ENCODE measurements at places on chromosomes 1 and 21.

DNA sequence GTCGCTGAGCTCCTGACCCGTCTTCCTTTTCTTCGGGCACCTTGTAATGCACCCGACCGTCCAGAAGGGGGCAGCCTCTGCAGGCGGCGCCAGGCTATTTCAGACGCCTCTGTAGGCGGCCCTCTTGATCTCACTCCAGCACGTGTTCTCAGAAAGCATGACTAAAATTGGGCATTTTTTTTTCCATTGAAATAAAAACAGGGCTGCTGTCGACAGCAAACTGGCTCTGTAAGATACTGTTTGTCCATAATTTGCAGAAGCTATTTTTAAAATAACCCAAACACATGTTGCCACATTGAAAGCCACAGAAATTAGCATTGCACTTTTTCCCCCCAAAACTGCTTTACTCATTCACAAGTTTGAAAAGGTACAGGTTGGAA, 78.0 kb downstream of the STUM start:
- DNase-seq, result peak; percentile 37

DNA sequence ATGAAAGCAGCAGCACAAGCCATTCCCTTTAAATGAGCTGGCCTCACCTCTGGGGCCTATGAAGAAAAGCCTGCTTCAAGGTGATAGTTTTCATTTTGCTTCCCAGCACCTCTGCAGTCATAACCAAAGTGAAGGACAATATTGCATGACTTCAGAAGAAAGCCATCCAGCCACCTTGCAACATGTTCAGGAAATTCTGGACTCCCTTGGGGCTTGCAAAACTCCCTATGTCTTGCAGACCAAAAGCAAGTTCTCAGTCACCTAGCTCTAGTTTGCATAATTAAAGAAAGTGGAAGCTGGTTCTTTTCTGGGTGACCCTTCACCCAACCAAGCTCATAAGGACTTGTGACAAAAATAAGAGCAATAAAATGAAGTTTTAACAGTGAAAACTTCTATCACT, 87.6 kb downstream of the GFI1 start:
- DNase-seq, result no peak

DNA sequence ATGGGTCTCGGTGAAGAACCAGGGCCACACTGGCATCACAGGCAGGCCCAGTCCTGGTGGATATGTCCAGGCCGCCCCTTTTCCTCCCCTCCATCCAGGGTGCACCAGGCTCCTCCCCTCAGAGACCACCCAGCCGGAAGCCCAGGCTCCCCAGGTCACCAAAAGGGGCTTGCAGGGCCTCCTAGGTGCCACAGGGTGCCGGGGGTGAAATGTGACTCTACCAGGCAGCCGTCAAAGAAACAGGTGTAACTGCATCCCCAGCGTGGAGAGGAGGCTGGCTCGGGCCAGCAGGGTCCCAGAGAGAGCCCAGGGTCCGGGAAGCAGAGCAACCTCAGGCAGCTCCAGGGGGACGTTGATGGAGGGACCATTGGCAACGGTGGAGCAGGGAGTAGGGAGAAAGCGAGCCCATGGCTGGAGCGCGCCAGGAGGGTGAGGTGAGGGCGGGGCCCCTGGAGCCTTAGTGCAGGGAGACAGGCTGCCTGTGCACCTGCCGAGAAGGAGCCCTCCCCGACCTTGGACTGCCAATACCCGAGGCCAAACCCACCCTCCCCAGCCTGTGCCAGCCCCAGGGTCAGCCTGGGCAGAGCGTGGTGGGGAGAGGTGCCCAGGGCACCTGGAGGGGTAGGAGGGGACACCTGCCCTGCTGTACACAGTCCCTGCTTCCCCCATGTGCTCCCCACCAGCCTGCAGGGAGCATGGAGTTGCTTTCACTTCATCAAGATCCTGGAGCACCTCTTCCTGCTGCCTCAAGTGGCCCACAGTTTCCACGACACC, 48.3 kb upstream of the POFUT2 start:
- no peak for DNase-seq

GRCh38 chr1:65404941-65405340, 15.5 kb upstream of the LEPR start:
- DNase-seq, result no peak

DNA sequence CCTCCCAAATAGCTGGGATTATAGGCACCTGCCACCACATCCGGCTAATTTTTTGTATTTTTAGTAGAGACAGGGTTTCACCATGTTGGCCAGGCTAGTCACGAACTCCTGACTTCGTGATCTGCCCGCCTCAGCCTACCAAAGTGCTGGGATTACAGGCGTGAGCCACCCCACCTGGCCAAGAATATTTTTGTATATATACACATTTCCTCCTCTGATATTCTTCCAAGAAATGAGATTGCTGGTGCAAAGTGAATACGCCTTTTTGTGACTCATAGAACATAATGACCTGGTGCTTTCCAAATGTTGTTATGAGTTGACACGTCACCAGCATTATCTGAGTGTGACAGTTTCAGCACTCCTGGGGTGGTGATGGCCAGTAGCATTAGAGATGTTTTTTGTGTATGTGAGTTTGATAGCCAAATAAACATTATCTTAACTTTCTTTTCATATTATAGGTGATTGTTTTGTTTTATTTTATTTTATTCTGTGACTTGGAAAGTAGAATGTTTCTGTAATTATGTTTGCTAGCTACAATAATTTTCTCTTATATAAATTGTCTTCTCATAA, 54.9 kb downstream of the KCNK1 start:
- no peak for DNase-seq

DNA sequence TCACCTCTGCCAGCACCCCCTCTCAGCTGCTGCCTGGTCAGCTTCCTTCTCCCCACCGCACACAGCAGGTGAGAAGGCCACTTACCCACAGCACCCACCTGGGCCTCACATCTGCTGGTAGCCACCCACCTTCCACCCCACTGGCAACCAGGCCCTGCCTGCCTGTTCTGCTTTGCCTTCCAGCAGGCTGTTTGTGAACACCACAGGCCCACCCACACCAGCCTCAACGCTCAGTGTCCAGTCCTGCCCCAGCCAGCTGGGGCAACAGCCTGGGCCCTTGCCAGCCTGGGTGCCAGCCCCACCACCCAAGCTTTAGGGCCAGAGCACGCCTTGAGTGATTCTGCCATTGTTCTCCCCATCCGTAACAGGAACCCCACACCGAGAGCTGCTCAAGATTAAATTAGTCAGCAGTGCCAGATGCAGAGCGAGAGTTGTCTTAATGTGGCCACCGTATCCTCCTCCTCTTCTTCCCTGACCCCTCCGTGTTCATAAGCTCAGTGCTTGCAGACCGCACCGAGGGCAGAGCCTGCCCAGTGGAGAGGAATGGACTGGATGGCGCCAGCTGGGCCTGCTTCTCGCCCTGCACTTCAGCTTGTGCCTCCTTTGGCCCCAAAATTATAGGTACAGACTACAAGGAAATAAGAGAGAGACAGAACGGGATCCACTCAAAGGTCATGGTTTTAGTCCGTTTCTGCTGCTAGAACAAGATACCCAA, 120.3 kb upstream of the COL6A1 start:
- DNase-seq, result no peak

DNA sequence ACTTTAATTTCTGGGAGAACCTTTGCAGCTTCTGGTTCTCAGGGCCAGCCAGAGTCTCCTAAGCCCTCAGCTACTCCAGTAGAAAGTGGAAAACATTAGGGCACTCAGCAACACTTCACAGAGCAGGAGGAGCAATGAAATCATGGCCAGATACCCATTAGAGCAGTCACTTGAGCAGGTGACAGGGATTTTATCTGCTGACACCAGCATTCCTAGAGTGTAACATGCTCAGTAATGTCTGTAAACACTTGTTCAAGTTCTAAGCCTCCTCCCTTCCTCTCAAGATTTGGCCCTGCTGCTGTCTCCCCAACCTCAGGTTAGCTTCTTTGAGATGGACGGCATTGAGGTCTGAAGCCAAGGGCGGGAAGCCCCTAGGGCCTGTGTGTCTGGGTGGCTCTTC, 218.0 kb downstream of the GRIK3 start:
- no peak for DNase-seq

GRCh38 chr1:110700767-110701166, 26.0 kb upstream of the KCNA3 start:
- no peak for DNase-seq

GRCh38 chr1:43438006-43438405, 15.7 kb downstream of the HYI start:
- no peak for DNase-seq

DNA sequence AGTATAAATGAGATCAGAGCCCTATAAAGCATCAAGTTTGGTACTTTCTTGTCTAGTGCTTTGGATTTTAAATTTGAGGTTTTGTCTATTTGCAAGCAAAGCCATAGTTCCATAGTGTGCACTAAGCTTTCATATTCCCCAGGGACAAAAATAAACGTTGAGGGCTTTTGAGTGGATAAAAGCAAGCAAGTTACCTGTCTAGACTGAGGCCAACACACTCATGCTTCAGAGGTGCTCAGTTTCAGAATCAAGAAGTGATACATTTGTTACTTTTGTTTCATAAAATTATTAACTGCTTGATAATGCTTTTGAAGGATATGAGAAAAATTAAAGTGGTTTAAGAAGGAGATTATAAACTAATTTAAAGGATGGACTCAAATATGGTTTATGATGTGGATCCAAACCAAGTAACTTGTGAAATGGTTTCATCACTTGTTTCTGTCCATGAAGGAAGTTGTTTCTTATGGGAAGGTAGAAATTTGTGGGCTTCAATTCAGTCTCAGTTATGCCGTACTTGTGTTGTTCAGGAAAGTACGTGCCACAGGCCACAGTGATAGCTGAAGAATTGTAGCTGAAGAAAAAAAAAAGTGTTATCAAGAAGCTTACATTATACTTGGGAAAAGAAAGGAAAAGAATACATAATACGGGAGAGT, 71.2 kb downstream of the CHRM3 start:
- no peak for DNase-seq

GRCh38 chr1:157106813-157107189, 7.2 kb upstream of the ETV3L start:
- DNase-seq, result no peak

DNA sequence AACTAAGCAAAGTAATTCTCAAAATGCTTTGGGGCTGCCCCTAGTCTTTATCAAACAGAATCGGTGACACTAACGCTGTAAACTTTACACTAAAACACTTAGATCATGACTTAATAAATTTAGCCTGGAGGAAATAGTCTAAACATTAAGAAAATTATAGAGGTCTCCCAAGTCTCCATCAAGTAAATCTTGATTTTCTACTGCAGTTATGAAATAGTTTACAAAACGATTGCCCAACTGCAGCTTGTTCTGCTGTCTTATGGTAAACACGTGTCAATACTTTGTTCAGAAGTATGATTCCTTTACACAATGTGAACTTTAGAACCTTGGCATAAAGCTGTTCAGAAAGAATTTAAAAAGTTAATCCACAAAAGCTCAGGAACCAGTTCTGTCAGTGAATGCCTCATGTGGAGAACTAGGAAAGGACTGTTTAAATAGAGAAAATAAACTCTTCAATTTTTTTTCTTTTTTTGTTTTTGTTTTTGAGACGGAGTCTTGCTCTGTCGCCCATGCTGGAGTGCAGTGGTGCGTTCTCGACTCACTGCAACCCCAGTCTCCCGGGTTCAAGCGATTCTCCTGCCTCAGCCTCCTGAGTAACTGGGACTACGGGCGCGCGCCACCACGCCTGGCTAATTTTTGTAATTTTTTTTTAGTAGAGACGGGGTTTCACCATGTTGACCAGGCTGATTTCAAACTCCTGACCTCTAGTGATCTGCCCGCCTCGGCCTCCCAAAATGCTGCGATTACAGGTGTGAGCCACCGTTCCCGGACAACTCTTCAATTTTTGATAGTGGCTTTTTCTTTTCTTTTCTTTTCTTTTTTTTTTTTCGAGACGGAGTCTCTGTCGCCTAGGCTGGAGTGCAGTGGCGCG, 1.6 kb downstream of the DDI2 start:
- DNase-seq, result no peak

GRCh38 chr1:20100632-20101355, 18.5 kb downstream of the PLA2G2D start:
- DNase-seq, result no peak

DNA sequence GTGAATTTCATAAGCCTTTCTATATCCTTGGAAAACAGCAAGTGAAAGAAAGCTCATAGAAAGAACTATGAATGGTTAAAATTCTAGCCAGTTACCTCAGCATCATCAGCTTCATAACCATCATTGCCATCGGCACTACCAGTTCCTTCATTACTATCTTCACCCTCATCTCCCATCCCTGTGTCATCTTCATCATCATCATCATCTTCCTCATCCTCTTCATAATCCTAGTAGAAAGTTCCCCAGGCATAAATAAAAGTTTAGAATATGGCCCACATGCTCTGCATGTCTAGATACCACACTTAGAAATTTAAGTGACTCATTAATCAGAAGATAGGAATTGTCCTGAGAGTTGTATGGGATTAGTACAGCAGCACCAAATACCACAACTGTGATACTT, 49.0 kb downstream of the TPR start:
- DNase-seq, result no peak

DNA sequence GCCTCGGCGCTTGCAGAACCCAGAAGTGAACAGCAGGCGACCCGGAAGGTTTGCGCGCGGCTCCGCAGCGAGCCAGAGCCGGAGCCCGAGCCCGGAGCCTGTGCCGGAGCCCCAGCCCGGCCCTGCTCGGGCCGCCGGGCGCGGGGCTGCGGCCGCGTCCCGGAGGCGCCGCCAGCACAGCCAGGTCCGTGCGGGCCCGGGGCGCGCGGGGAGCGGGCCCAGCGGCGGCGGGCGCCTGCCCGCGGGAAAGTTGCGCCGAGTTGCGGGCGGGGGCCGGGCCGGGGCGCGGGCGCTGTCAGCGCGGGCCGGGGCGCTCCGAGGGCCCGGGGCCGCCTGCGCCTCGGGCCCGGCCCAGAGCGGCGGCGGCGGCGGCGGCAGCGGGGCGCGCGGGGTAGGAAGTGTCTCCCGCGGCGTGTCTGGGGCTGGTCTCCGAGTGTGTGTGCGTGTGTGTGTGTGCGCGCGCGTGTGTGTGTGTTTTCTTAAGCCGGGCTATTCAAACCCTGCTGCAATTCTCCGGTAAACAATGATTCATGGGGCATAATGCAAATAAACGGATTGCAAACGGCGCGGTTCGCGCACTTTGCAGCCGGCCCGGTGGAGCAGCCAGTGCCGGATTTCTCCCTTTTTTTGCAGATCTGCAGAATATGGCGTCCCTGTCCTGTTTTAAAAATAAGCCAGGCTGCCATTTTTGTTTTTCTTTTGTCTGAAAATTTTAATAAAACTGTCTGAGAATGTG, at the start of gene ZNF362:
Gene ZNF362 (plus strand): TSS at position 22 of the 736 bp plus-strand sequence. CDS start 14,083 bp downstream, outside the sequence.
- DNase-seq, result peak; percentile 11

- no peak for DNase-seq
Measured at GRCh38 chr1:109697066-109697465, 9.4 kb downstream of the GSTM1 start.

All from occipital lobe (tissue), 3 donors.